GM12878 (cell line): ENCODE measurements at places on chromosomes 5 and 9. TPM values are rescaled to one million over a fixed set of nuclear protein-coding genes. Genes with fewer than 3 reads are reported as not detected.
A peak's percentile ranks its signal among the peaks of the same experiment; 100 is the strongest.

DNA sequence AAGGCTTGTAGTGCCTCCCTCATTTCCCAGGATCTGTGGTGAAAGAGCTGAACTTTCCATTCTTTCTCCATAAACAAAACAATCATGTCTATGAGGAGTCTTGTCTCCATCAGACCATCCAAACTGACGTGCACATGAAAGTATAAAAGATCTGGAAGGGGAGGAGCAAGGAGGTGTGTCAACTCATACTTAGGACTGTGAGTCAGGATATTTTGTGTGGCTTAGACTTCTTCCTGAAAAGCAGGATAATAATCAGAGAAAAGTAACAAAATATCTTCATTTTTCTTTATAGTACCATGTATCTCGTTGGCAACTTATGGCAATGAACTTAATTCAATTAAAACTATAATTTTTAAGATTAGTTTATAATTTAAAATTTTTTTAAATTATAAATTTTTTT, 96.0 kb upstream of the PRRC1 start:
- no peak for DNase-seq

PCDHA5 gene
- not detected in 2 replicates for polyA plus RNA-seq

HACD4 gene
- polyA plus RNA-seq: 4.7 and 5.8 TPM in 2 replicates

DNAH5 gene
- polyA plus RNA-seq: not detected in 2 replicates

- DNase-seq: no peak
Observed at GRCh38 chr9:72297516-72297915, 67.5 kb downstream of the ZFAND5 start.

DNA sequence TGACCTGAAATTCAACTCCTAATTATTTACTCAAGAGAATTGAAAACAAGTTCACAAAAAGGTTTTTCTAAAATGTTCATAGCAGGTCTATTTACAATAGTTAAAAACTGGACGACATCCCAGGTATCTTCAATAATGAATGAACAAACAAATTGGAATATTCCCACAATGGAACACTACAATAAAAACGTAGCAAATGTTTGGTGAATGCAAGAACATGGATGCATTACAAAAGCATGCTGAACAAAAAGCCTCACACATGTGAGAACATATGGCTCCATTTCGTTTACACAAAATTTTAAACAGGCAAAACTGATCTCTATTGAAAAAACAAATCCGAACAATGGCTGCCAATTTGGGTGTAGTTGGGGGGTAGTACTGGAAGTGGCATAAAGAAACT, 669.9 kb downstream of the MTRR start:
- DNase-seq: no peak

DDX4 gene
- polyA plus RNA-seq: not detected in 2 replicates

SPINK5 gene
- not detected in 2 replicates for polyA plus RNA-seq

POU4F3 gene
- polyA plus RNA-seq: not detected in 2 replicates

DNA sequence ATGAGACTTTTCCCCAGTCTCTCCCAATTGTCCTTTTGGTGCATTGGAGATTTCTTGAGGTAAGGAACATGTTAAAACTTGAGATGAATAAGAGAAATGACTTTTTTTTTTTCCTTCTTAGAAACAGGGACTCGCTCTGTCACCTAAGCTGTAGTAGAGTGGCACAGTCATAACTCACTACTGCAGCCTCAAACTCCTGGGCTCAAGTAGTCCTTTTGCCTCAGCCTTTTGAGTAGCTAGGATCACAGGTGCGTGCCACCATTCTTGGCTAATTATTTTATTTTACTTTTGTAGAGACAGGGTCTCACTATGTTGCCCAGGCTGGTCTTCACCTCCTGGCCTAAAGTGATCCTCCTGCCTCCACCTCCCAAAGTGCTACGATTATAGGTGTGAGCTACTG, 25.9 kb downstream of the CDC42SE2 start:
- no peak for DNase-seq

DNA sequence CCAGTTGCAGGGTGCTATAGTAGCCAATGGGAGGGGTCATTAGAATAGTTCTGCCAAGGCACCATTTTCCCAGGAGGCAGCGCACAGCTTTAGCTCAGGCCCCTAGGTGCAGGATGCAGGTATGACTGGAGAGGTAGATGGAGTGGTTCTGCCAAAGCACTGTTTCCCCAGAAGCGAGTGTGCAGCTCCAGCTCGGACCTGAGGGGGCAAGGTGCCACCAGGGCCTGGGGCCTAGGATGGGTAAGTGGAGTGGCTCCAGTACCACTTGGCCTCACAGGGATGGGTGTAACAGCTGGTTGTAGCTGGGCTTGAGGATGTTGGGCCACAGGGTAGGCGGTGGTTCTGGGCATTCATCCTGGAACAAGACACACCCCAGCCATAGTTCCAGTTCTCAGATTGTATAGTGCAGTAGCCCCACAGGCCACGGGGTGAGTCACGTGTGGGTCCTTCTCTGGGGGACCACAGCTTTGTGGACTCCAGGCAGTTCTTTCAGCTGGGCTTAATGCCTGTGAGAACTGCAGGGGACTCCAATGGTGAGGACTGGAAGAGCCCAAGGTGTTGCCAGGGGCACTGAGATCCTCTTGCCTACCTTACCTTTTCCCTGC, 185.5 kb upstream of the ANKH start:
- no peak for DNase-seq

GRCh38 chr9:123488722-123489321, 132.8 kb downstream of the CRB2 start:
- DNase-seq: no peak

SH2D3C gene
- polyA plus RNA-seq: 19.6 and 23.2 TPM in 2 replicates

DNA sequence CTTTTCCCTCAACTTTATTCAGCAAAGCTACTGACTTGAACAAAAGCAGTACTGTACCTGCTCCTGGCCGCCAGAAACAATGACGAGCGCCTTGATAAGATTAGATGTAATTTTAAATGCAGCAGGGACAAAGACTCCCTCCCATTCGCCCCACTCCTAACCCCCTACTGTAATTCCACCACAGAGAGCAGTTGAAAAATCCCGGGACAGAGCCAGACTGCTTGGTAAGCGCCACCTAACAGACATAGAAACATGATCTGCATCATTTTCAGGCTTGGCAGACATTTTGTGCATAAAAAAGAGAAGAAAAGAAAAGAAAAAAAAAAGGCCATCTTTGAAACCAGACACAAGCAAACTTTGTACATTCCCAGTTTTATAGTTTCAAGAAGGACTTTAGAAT, 81.9 kb downstream of the ISL1 start:
- no peak for DNase-seq

DNA sequence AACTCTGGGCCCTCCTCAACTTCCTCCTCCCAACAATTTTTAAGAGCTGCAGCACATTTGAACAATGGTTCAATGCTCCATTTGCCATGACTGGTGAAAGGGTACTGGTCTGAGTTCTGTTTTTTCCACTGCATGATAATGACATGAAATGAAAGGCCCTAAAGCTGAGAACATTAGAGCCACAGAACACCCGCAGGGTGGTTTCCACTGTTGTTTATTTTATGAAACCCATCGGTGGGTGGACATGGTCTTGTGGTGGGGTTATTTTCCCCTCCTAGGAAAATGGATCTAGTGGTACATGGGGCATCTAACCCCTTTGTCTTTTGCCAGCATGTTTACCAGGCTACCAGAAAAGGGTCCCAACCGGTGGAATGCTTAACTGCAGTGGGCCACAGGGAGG, 71.8 kb downstream of the SMARCA2 start:
- peak; percentile 39 for DNase-seq

PHYHD1 gene
- not detected in 2 replicates for polyA plus RNA-seq

- no peak for DNase-seq
Observed at GRCh38 chr9:89470224-89470839, 27.6 kb downstream of the SEMA4D start.

DNA sequence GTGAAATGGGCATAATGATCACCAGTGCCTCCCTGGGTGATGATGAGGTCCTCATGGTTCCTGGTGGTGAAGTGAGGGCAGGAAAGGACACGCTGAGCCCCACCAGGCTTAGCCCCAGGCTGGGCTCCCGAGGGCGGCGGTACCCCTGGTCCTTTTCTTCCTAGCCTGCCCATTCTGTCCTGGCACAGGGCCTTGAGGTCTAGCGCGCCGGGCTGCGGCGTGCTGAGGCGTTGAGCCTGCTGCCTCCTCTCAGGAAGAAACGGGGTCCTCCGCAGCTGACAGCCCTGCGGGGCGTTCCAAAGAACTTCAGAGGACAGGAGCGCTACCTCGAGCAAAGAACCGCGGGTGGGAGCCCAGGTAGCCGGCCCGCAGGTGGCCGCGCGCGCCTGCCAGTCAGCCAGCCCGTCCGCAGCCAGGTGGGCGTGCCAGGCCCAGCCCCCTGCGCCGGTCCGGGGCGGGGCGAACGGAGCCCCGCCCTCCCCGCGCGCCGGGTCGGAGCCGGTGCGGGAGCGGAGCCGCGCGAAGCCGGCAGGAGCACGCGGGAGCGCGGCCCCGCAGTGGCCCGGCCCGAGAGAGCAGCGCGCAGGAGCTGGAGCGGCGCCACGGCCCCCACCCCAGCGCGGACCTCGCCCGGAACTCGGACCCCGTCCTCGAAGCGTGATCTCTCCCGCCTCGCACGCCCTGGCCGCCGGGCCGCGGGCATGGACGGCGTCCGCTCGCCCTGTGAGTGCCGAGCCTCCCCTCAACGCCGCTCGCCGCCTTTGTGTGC, at the start of gene WNK2:
Gene WNK2 (plus strand): TSS at position 477 of the 769 bp plus-strand sequence. CDS start 791 bp downstream, outside the sequence.
- no peak for DNase-seq

IL5 gene
- not detected in 2 replicates for polyA plus RNA-seq

ACTBL2 gene
- not detected in 2 replicates for polyA plus RNA-seq

GRCh38 chr5:176543428-176544182, 5.5 kb upstream of the CDHR2 start:
- no peak for DNase-seq

- DNase-seq: no peak
Observed at GRCh38 chr5:119332208-119332607, 23.6 kb upstream of the TNFAIP8 start.

- no peak for DNase-seq
Observed at GRCh38 chr5:179698935-179699615, at the start of gene CANX. Gene CANX, plus strand, starts transcription at chr5:179698967. Its CDS starts 6,715 bp downstream, at chr5:179705682.

PCDH1 gene
- 0.15 and 0.16 TPM in 2 replicates for polyA plus RNA-seq

- no peak for DNase-seq
Observed at GRCh38 chr5:117860550-117860949, 1127.8 kb downstream of the DTWD2 start.

GRCh38 chr9:121122246-121123032, 47.7 kb downstream of the CNTRL start:
- peak; percentile 40 for DNase-seq

GRCh38 chr5:158647264-158647663, 452.5 kb downstream of the EBF1 start:
- DNase-seq: no peak

DNA sequence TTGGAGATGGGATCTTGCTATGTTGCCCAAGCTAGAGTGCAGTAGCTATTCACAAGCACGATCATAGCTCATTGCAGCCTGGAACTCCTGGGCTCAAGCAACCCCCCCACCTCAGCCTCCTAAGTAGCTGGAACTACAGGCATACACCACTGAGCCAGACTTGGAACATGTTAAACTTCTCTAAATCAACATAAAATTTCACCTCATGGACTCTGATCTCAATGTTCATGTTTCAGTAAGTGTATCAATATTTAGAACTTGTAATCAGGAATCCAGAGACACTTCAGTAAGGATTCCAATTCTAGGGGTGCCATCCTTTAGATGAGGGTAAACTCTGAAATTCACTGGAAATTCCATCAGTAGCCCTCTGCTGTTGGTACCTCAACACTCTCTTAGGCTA, 6.8 kb downstream of the GNE start:
- DNase-seq: no peak

- DNase-seq: no peak
Observed at GRCh38 chr9:23587433-23587832, 238.6 kb downstream of the ELAVL2 start.

DNA sequence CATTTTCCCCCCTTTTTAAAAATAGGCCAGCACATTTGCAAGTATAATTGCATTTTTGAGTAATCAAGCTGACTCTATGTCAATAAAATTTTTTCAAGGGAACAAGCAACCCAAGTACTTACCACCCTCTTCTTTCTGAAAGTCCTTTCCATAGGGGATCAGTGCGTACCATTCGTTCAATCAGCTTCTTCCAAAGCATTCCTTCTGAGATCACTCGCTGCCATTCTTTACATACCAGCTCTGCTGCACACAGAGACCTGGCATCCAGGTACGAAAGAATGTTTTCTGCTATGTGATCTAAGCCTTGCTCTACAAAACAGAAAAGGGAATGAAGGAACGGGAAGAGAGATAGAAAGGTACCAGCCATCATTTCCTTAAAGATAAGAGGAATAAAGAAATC, 106.6 kb downstream of the FBXW11 start:
- DNase-seq: no peak

TPPP gene
- 0.24 TPM in 1 of 2 replicates, not detected in the other for polyA plus RNA-seq

DNA sequence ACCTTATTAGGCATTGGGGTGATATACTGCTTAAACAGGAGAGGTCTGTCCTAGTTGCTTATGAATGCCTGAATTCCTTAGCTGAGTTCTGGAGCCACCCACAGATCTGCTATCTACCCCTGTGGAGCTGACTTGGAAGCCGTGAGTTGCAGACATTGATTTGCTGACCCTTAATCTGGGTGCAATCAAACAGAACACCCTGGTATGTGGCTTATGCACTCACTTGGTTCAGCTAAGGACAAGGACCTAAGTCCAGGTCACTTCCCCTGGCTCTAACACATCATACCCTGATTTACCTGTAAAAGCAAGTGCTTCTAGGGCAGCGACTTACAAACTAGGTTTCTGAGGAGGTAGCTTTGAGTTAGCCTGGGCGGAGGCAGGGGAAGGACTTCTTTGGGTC, 41.6 kb upstream of the TLR4 start:
- DNase-seq: no peak

C9orf43 gene
- polyA plus RNA-seq: 0.31 and 0.42 TPM in 2 replicates

FAM174A gene
- polyA plus RNA-seq: 11.3 TPM in 2 replicates

GRCh38 chr9:117076571-117077290, 338.1 kb downstream of the ASTN2 start:
- no peak for DNase-seq

DNA sequence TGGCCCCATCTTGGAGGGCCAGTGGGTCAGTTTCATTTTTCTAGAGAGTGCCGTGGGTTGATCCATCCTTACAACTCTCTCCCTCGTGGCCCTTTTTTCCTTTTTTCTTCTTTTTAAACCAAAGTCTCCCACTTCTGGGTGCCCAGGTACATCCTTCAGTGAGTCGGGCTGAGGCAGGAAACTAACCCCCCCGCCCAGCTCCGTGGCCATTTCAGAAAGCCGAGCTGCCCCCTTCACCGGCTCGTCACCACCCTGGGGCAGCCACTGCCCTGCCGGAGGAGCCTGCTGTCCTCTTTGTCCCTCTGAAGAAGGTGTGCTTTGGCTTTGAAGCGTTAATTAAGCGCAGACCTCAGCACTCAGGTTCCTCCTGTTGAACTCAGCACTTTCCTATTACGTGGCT, 5.2 kb downstream of the CFAP77 start:
- no peak for DNase-seq

GRCh38 chr5:96317945-96318344, 115.1 kb downstream of the PCSK1 start:
- no peak for DNase-seq

HTR4 gene
- polyA plus RNA-seq: not detected in 2 replicates

FAM221B gene
- polyA plus RNA-seq: 0.12 TPM in 1 of 2 replicates, not detected in the other
